Mesendoderm (in vitro differentiated cells): ENCODE measurements at places on chromosomes 1 and 21.

DNA sequence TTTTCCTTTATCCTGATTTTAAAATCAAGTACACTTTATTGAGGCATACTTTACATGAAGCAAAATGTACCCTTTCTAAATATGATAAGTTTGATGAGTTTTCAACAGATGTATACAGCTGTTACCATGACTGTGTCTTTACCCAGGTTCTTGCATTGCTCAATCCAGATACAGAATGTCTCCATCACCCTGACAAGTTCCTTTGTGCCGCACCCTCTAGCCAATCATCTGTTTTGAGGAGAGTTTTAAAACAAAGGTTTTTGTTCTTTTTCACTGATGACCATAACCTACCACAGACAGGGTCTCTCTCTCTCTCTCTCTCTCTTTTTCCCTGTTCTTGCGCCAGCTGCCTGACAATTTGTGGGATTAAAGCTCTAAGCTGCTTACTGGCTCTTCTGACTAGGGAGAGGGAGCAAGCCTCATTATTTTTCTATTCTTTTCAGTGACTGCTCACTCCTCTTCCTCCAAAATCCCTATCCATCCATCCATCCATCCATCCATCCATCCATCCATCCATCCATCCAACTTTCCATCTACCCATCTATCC, 1.2 kb upstream of the KCNE1 start:
- no peak overlapping the region for H3K27ac ChIP-seq
- H3K36me3 ChIP-seq = no peaks in the 10 kb centered on the region
- H3K4me1 ChIP-seq = no peaks in the 10 kb centered on the region
- no peak overlapping the region for H3K4me3 ChIP-seq

DNA sequence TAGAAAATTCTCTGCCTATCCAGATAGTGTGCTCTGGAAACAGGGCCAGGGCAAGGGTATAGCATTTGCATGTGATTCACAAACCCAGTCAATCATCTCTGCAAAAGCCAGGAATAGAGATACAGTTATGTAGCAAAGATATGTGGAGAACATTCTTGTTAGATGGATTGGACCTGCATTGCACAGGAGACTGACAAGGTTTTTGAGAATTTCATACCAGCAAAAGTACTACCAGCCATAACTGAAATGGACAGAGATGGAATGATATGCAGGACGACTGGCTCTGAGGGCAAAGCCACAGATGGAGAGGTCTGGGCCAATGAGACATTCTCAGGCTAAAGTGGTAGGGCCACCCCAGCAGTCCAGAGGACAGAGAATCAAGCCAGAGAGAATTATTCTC, 24.7 kb downstream of the SCMH1 start:
- no peak overlapping the region for H3K4me3 ChIP-seq
- no peak for DNase-seq
- H3K27me3 ChIP-seq = no peaks in the 10 kb centered on the region
- H3K4me1 ChIP-seq = no peaks in the 10 kb centered on the region
- no peak overlapping the region for H3K27ac ChIP-seq

- H3K36me3 ChIP-seq = no peaks in the 10 kb centered on the region
- H3K27me3 ChIP-seq = no peaks in the 10 kb centered on the region
- H3K4me1 ChIP-seq = peaks cover 3% of the 10 kb centered on the region
- no peak for DNase-seq
Measured at GRCh38 chr1:177650947-177651346, 318.9 kb downstream of the SEC16B start.

- no peaks in the 10 kb centered on the region for H3K36me3 ChIP-seq
- peak; percentile 44 for DNase-seq
- no peak overlapping the region for H3K27ac ChIP-seq
- H3K4me1 ChIP-seq = no peaks in the 10 kb centered on the region
- no peak overlapping the region for H3K4me3 ChIP-seq
Measured at GRCh38 chr1:164518692-164519332, 40.2 kb upstream of the PBX1 start.

DNA sequence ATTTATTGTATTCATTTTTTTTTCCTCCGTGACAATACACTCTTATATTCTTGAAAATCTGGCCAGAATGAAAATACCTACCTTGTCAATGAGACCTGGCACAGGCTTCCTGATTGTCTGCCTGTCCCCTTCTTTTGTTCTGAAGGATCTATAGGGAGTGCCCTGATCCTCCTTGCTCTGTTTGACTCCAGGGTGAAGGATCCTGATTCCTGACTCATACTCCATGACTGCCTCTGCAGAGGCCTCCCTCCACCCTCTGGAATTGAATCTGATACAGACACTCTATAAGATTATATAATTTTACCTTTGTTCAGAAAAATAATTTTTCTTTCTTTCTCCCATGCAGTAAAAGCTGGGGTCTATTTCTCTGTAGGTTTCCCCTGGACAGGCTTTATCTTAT, 116.2 kb downstream of the HMCN1 start:
- peak; percentile 63 for DNase-seq
- H3K4me3 ChIP-seq = no peak overlapping the region
- no peaks in the 10 kb centered on the region for H3K4me1 ChIP-seq

DNA sequence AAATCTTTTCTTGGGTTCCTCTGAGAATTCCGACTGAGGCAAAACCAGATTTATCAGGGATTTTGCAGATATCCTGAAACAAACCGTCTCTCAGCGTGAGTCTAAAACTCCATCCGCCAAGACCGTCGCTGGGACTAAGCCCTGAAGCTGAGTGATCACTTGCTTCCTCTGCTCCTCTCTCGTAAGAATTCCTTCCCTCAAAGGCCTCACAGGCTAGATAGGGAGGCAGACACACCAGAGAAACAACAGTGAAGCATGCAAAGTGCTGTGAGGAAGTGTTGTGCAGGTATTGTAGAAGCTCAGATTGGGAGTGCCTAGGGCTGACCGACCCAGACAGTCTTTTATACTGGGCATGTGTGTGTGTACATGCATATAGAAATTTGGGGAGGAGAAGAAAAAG, 119.1 kb downstream of the RGS7 start:
- no peaks in the 10 kb centered on the region for H3K27me3 ChIP-seq
- H3K4me3 ChIP-seq = no peak overlapping the region
- no peak overlapping the region for H3K27ac ChIP-seq
- H3K36me3 ChIP-seq = no peaks in the 10 kb centered on the region
- peak; percentile 11 for DNase-seq
- no peaks in the 10 kb centered on the region for H3K4me1 ChIP-seq

DNA sequence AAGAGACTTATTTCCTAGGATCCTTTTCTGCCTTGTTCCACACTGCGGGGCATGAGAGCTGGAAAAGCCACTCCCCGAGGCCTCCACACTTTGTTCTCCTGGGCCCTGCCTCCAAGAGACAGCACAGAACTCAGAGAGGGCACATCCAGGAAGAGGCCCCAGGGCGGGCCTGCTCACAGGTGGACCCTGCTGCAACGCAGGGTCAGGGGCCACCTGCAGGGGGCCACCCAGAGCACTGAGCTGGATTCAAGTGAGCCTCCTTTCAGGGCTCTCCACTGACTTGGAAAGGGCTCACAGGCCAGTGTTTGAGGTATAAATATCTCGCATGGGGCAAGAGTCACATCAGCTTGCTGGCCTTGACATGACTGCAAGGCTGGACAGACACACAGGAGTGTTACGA, 4.8 kb downstream of the RGS16 start:
- H3K4me1 ChIP-seq = peaks cover 7% of the 10 kb centered on the region
- peak; percentile 63 for DNase-seq
- no peak overlapping the region for H3K4me3 ChIP-seq

- H3K27me3 ChIP-seq = no peaks in the 10 kb centered on the region
- no peak overlapping the region for H3K27ac ChIP-seq
- H3K4me3 ChIP-seq = no peak overlapping the region
Measured at GRCh38 chr1:4379451-4380175, 274.8 kb upstream of the AJAP1 start.

DNA sequence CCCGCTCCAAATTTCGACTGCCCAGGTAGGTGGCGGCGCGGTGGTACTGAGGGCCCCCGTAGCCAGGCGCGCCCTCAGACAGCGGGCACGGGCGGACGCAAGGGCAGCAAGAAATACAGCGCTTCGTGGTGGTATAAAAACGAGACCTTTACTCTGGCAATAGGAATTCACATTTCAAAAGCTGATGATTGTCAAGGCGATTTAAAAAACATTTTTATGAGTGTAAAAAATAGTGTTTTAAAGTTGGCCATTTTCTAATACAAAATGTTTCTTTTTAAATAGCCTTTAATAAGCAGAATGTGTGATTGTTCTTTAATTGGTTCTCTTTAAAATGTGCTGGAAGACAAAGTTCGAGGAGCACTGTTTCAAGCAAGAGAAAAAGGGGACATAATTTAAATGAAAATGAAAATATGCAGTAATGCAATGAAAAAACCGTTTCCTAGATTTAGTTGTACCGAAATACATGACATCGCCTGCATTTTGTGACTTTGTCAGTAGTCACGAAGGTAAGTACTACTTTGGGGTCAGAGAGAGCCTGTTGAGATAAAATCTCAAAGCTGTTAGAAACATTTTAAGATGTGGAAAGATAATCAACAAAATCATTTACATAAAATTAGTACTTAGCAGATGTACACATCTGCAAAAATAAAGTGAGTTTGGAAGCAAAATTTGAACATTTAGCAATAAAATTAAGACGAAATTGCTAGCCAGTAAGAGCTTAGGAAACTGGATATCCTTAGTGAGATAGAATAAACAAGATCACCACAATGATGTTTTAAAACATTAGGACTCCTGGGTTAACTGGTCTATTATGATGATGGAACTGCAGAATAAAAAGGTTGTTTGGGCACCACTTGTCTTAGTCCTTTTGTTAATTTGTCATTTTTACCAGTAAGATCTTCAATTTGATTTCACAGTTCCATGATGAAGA, 1.1 kb upstream of the PSMG1 start:
- H3K4me1 ChIP-seq = peaks cover 2% of the 10 kb centered on the region
- peak; percentile 10 for DNase-seq
- peak overlapping the region; percentile 66 for H3K4me3 ChIP-seq
- H3K36me3 ChIP-seq = no peaks in the 10 kb centered on the region
- H3K27me3 ChIP-seq = no peaks in the 10 kb centered on the region

DNA sequence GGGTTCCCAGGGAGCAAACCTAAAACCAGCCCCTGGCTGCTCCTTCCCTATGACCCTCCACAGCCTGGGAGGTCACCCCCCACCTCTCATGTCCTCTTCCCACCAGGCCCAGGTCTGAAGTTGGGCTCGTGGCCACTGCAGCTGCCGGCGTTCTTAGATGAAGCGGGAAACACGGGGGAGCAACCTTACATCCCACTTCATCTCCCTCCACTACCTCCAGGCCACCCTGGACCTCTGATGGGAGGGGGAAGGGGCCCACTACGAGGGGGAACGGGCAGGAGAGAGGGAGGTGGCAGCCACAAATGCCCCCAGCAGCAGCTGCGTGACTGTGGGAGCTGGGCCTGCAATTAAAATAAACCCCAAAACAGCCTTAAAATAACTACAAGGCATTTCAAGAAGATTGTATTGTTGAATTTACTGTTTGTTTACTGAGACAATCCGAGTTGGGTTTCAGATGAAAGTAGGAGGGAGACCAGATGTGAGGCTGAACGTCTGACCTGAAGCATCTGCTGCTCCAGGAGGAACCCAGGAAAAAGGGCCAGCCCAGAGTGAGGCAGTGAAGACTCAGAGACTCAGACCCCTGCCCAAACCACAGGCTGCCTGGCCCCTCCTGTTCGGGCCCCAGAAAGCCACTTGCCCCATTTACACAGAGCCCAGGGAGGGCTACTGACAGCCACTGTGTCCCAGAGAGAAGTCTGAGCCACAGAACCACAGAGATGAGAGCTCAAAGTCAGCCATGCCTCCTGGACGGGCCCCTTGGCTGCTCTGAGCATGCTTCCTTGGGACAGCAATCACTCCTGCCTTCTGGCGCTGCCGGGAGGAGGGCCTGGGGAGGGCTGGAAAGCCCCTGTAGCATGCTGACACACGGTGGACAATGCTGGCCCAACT, 59.8 kb downstream of the GLIS1 start:
- no peaks in the 10 kb centered on the region for H3K36me3 ChIP-seq
- no peaks in the 10 kb centered on the region for H3K27me3 ChIP-seq
- H3K4me3 ChIP-seq = no peak overlapping the region
- H3K27ac ChIP-seq = no peak overlapping the region
- no peaks in the 10 kb centered on the region for H3K4me1 ChIP-seq
- no peak for DNase-seq

- no peaks in the 10 kb centered on the region for H3K27me3 ChIP-seq
- peak; percentile 43 for DNase-seq
- peaks cover 8% of the 10 kb centered on the region for H3K4me1 ChIP-seq
- no peak overlapping the region for H3K4me3 ChIP-seq
- no peak overlapping the region for H3K27ac ChIP-seq
Measured at GRCh38 chr1:202018468-202019234, 8.3 kb downstream of the ELF3 start.

DNA sequence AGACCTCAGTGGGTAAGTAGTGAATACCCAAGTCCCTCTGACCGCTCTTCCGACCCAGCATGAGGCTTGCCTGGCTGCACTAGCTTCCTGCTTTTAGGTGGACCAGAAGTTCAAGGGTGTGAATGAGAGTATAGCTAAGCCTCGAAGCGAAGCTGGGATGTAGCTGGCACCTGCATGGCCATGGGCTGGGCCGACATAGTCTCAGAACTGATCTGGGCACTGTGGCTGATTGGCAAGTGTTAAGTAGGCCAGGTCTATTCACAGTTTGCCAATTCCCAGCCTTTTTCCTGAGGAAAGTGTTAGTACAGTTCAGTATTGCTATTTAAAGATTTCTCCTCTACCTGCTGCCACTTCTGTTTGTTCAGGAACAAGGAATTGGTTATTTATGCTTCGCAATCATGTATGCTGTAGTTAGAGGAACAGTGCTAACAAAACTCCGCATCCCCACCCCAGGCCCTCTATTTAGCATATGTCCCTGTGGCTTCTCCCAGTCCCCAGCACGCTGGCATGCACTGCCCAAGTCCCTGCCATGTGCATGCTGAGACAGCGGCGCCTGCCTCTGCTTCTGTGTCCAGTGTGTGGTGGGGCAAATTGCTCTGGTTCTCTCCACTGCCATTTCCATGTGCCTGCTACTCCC, 16.3 kb downstream of the SPATA46 start:
- H3K4me3 ChIP-seq = no peak overlapping the region
- H3K27me3 ChIP-seq = no peaks in the 10 kb centered on the region
- H3K4me1 ChIP-seq = no peaks in the 10 kb centered on the region
- H3K27ac ChIP-seq = no peak overlapping the region
- no peak for DNase-seq
- H3K36me3 ChIP-seq = no peaks in the 10 kb centered on the region

- peaks cover 25% of the 10 kb centered on the region for H3K4me1 ChIP-seq
- H3K4me3 ChIP-seq = no peak overlapping the region
- H3K36me3 ChIP-seq = no peaks in the 10 kb centered on the region
- DNase-seq = no peak
- no peak overlapping the region for H3K27ac ChIP-seq
Measured at GRCh38 chr1:207027206-207027777, 5.3 kb downstream of the C1orf116 start.

DNA sequence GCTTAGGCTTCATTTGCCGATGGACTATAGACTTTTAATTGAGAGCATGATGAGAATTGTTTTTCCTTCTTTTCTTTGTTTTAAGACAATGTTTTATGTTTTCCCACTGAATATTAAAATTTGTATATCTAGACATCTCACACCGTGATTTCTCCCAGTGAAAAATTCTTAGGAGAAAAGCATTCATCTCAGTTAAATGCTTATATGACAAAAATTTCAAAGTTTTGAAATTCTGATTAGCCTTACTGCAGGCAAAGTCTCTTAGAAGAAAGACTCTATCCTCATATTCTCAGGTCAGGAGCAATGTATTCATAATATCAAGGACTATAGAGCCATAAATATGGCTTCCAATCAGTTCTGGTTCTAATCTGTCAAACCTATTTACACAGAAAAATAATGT, 2085.0 kb downstream of the NCAM2 start:
- H3K27ac ChIP-seq = no peak overlapping the region
- H3K27me3 ChIP-seq = no peaks in the 10 kb centered on the region
- no peaks in the 10 kb centered on the region for H3K36me3 ChIP-seq
- H3K4me1 ChIP-seq = no peaks in the 10 kb centered on the region
- DNase-seq = no peak
- H3K4me3 ChIP-seq = no peak overlapping the region
